ENCODE measurements at places on chromosomes 5 and 9. TPM values are rescaled to one million over a fixed set of nuclear protein-coding genes. Genes with fewer than 3 reads are reported as not detected.

C5 gene
- total RNA-seq = 0.87 TPM

CEL gene
- total RNA-seq = 2.3 TPM

CCL27 gene
- total RNA-seq = not detected

GABRA1 gene
- total RNA-seq = not detected

NDST1 gene
- 68.5 TPM for total RNA-seq

Data from heart left ventricle (tissue), 16 donors.